ENCODE measurements at places on chromosomes 3 and 15. TPM values are rescaled to one million over a fixed set of nuclear protein-coding genes. Genes with fewer than 3 reads are reported as not detected.

The CACNA2D2 gene
- total RNA-seq: 0.55 TPM

The ATP13A4 gene
- total RNA-seq: 1.3 TPM

The TRMT10C gene
- total RNA-seq: 72.4 TPM

The ABHD17C gene
- total RNA-seq: 6.8 TPM

Data from activated CD8-positive, alpha-beta memory T cell treated with anti-CD3 and anti-CD28 coated beads for 36 hours (primary cell).